ENCODE measurements at places on chromosomes 6 and 20.

DNA sequence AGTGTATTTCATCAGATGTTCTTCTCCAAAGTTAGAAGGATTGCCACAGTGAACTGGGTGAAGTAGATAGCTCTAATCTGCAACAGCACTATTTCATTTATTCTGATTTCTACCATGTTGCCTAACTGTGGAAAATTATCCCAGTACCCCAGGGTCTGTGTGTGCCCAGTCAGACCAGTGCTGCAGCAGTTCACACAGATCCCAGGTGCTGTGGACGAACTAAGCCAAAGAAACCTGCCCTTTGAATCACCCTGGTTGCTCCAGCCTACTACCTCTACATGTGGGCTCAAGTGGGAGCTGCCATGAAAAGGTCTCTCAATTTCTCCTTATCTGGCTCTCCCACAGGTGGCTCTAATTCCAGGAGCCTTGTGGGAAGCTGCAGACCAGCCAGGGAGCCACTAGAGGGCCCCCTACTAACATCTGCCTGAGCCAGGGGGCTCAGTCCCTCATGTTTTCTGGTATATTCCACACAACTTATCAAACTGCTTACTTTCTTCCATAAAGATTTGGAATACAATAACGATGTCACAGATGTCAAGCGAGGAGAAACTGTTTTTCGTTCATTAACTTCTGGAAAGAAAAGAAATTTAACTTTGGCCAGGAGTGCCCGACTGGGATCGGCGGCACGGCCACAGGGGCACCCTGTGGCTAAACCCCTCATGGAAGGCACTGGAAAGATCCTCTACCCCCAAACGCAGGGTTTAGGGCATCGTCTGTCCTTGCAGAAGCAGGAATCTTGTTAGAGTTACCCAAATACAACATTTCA lies 31.6 kb upstream of the LY86 start:
- peak; percentile 43 for DNase-seq

GRCh38 chr20:33551778-33552177 lies 61.9 kb downstream of the CBFA2T2 start:
- DNase-seq: peak; percentile 39

GRCh38 chr6:164039954-164040375 lies 625.4 kb downstream of the QKI start:
- peak; percentile 50 for DNase-seq

DNA sequence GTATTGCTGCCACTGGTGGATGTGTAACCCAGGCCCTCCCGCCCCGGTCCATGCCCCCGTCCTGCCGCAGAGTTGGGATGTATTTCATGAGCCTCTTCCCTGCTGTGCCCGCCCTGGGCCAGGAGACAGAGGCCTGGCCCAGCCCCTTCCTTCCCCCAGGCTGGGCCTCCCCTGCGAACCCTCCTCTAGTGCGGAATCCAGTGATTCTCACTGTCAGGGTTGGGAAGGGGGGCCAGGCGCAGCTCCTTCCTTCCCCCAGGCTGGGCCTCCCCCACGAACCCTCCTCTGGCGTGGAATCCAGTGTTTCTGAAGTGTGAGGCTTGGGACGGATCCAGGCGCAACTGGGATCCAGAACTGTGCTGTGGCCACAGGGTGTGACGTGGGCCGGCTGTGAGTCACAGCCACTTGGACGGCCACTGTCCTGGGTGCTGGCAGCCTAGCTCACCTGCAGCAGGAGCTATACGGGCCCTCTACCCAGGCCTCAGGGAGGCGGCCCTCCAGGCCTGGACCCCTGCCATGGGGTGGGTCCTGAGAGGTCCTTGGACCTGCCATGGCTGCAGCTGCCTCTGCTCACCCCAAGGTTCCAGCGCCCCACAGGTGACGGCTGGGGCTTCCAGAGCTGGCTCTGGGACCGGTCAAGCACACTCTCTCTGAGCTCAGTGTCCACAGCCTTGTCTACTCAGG lies 28.3 kb downstream of the COL20A1 start:
- peak; percentile 5 for DNase-seq

GRCh38 chr6:138440758-138441357 lies 36.8 kb downstream of the HEBP2 start:
- no peak for DNase-seq

- DNase-seq: no peak
These were observed 2.4 kb upstream of the PKHD1 start for GRCh38 chr6:52089758-52090348.

- no peak for DNase-seq
These were observed 796.3 kb downstream of the QKI start for GRCh38 chr6:164210783-164211182.

- DNase-seq: no peak
These were observed 15.2 kb downstream of the EFHC1 start for GRCh38 chr6:52435345-52435744.

GRCh38 chr6:32203426-32204267 lies 11.2 kb upstream of the GPSM3 start:
- DNase-seq: peak; percentile 6

DNA sequence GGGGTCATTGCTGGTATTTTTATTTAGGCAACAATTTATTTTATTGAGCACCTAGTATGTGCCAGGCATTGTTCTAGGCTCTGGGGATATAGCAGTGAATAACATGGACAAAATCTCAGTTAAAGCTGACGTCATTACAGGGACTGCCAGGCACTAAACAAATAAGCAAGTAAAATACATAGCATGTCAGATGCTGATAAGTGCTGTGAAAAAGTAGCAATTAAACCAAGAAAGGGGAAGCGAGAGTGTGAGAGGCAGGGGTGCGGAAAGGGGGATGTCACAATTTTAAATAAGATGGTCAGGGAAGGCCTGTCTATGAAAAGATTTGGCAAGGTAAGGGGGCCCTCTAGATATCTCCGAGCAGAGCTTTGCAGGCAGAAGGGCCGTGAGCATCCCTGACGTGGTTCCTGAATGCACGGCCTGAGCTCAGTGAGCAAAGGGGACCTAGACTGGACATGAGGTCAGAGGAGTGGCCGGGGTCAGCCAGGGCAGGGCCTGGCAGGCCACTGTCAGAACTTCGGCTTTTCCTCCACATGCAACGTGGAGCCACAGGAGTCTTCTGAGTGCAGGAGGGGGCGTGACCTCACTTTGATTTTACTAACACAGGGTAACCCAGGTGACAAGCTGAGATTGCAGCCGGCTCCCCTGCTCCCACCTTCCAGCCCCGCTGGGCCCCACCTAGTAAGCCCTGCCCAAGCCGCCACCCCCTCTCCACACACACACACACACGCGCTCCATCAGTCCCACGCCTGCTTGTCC lies 24.2 kb upstream of the SIRPA start:
- no peak for DNase-seq

DNA sequence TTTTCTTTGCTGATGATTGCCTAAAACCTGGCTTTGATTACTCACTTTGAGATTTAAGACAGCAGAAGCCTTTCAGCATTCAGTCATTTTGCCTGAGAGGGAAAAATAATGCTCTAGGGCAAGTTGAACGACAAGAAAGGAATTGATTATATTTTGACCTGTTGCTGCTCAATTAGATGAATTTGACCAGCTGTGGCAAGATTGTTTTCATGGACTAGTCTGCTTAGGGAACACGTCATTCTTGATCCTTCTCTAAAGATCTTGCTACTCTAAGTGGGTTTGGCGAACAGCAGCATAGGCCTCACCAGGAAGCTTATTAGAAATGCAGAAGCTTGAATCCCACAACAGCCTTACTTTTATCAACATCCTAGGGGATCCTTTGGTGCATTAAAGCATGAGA lies 59.7 kb upstream of the PHACTR1 start:
- no peak for DNase-seq

GRCh38 chr6:106154326-106154725 lies 68.2 kb downstream of the PRDM1 start:
- no peak for DNase-seq

DNA sequence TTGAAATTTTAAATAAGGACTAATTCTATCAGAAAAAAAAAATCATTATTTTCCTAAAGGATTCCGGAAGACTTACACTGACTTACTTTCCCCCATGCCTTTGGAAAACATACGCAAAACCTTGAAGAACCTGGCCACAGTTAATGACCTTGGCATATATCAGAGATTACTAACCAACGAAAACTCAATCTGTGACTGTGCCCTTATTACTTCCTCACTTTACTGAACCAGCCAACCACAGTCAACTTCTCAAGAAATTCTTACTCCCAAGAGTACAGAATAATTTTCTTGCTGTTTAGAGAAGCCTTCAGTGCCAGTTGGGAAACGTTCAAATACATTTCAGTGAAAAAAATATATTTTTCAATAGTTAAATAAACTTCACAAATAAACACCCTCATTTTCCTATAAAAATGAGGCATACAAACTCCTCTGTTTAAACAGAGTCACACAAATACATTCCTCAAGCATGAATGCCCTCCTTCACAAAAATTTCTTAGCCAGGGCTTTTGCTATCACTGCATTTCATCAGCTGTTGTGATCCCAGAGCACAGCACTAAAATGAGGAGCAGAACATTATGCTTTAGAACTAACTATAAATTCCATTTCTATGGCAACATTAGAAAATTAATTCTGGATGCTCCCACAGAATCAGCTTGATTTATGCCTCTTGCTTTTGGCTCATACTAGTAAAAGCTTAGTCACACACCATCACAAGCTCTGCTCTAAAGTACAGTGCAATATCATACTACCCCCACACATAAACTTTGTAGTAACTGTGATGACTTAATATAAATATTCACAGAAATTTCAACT lies 117.6 kb downstream of the DST start:
- peak; percentile 84 for DNase-seq

DNA sequence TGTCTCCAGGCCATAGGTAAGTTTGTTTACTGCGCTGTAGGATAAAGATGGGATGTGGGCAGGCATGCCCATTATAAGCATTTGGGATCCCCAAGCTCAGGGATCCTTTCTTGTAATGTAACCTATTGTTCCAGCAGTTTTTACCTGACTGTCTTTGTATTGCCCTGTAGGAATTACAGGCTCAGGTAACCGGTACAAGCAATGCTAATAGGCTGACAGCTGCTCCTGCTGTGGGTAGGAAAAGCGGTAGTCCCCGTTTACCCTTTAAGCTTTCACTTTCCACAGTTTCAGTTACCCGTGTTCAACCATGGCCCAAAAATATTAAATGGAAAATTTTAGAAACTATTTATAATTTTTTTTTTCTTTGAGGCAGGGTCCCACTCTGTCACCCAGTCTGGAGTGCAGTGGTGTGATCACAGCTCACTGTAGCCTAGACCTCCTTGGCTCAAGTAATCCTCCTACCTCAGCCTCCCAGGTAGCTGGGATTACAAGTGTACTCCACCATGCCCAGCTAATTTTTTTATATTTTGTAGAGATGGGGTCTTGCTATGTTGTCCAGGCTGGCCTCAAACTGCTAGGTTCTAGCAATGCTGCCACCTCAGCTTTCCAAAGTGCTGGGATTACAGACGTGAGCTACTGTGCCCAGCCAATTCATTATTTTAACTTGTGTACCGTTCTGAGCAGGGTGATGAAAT lies 108.6 kb downstream of the CDYL start:
- DNase-seq: no peak

DNA sequence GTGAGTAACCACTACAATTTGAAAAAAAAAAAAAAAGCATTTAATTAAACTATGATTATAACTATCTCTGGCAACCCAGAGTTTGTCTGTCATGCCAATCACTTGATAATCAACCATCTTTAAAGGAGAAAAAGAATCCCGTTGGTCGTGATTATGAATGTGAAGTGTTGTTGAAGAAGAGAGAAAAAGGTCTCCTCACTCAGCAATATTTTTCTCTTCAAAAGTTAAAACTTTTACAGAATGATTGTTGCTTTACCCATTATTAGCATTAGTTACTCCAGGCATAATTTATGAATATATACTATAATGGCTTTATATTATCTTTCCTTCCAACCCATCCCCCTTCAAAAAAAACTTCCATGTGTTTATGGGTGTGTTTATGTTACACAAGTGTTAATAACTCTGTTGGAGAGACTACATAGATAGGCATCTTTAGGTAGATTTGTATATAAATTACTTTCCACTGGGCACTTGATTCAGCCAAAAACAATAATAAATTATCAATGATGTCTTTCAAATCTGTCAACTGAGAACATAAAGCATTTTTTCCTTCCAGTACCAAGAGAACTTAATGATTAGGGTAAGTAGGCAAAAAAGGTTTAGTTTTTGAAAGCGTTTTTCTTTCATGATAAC lies 5.1 kb downstream of the BMP5 start:
- no peak for DNase-seq

- no peak for DNase-seq
These were observed 26.8 kb upstream of the SLC35B3 start for GRCh38 chr6:8462169-8462568.

- peak; percentile 1 for DNase-seq
These were observed 3.8 kb upstream of the LPA start for GRCh38 chr6:160667639-160668481.

DNA sequence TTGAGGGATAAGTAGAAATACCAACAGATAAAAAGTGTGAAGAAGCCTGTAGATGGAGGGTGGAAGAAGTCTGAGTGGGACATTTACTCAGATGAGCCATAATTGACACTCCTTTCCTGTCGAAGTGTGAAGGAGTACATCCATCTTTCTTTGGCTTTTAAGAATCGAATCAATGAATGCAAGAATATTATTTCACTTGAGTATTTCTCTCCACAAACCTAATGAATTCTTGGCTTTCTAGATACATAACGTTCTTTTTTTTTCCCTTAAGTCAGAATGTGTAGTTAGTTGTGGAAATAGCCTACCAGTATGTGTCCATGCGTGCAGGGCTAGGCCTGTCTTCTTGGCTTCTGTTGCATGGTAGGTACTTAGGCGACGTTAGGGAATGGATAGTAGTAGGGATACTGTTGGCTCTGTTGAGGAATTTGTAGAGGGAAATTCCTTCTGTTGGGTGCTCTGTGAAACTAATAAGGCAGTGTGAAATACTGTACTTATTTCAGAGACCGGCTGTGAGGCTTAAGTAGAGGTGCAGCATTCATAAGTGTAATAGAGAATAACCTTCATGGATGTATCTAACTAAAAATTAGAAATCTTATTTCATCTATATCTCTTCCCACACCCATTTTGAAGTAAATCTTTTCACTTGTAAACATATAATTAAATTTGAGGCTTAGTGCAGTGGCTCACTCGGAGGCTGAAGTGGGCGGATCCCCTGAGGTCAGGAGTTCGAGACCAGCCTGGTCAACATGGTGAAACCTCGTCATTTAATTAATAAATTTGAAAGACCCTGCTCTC lies 1.5 kb downstream of the RPS18 start:
- no peak for DNase-seq

DNA sequence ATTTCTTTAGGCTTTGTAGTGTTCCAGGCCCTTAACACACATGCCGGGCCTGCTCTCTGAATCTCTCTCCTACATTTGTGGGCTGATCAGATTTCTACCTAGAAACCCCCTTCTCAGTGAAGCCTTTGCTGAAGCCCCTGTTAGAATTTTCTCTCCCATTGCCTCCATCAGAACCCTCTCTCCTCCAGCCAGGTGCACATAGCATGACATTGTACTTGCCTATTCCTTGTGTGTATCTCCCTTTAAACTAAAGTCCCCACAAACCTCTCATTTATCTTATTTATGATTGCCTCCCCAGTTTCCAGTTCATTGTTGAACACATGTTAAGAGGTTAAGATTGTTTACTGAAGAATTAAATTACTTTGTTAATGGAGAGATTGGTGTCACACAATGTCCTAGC lies 325.5 kb upstream of the CITED2 start:
- no peak for DNase-seq
